ENCODE measurements at places on chromosomes 6 and 20.

DNA sequence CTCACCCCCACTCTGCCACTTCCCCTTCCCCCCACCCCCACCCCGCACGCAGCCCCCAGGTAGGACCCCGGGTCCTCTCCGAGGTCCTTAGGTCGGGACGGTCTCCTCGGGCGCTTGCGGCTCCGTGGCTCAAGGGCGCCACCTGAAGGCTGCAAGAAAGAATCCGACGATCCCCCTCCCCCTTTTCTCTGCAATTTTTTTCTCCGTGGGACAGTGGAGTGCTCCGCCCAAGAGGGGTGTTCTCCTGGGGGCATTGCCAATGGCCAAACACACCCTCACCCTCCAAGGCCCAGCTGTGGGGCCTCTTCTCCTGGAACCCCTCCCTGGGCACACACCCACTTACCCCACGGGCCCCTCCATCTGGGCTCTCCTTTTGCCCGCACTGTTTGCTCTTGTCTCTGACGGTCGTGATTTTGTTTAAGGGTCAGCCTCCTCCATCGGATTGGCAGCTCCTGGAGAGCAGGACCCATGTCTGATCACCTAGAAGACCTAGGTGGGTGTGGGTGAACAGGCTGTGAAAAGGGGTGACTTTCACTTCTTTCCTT, 1.1 kb upstream of the TMEM74B start:
- peak; percentile 29 for DNase-seq

GRCh38 chr6:22208026-22208425, 88.8 kb downstream of the PRL start:
- no peak for DNase-seq

DNA sequence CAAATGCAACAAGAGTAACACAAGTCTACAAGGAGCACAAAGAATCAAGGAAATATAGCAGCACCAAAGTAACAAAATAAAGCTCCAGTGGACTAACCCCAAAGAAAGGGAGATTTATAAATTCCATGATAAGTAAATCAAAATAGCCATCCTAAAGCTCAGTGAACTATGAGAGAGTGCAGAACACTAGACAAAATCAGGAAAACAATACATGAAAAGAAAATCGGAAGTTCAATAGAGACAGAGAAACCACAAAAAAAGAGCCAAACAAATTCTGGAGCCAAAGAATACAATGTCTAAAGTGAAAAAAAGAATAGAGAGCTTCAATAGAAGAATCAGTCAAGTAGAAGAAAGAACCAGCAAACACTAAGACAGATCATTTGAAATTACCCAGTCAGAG, 247.3 kb upstream of the TENT5A start:
- DNase-seq, result no peak

DNA sequence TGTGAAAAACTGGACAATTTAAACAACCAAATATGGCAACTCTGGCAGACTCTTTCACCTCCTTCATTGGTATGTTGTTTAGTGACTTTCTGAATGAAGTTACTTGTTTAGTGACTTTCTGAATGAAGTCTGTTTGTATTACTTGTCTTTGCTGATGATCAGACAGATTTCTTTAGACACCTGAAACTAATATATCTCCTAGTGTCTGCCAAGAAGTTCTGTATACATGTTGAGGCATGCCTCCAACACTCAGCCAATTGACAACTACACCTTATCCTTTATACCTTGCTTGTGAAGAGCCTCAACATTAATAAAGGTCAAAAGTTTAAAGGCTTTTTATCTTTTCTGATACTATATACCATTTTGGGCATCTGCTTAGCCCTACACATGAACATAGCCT, 725.4 kb upstream of the EPHA7 start:
- no peak for DNase-seq

GRCh38 chr20:16191496-16191895, 381.8 kb downstream of the KIF16B start:
- DNase-seq, result no peak

- DNase-seq, result no peak
Observed at GRCh38 chr20:64052987-64053840, 3.8 kb upstream of the SOX18 start.

- no peak for DNase-seq
Observed at GRCh38 chr6:161748535-161749416, 474.9 kb upstream of the AGPAT4 start.

- DNase-seq, result no peak
Observed at GRCh38 chr6:109447878-109448555, 7.5 kb downstream of the SMPD2 start.

- peak; percentile 85 for DNase-seq
Observed at GRCh38 chr20:63941282-63942081, 14.7 kb downstream of the UCKL1 start.

- DNase-seq, result peak; percentile 13
Observed at GRCh38 chr6:16136621-16137450, 8.0 kb downstream of the MYLIP start.

GRCh38 chr6:157401734-157402338, 20.8 kb downstream of the ZDHHC14 start:
- no peak for DNase-seq

DNA sequence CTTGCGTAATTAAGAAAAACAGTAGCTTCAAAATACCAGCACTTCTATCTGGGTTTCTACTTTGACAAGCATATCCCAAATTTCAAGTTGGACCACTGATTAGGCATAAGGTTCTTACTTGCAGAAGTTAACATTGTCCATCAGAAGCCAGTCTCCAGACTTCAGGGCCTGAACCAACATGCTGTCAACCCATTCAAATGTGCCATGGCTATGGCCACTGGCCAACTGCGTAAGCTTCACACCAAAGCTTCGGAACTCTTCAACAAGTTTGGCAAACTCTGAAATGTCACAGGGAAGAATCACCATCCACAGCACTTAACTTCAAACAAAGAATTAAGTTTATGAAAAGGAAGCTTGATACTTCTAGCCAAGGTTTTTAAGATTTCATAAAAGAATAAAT, 78.0 kb upstream of the LYRM2 start:
- no peak for DNase-seq

DNA sequence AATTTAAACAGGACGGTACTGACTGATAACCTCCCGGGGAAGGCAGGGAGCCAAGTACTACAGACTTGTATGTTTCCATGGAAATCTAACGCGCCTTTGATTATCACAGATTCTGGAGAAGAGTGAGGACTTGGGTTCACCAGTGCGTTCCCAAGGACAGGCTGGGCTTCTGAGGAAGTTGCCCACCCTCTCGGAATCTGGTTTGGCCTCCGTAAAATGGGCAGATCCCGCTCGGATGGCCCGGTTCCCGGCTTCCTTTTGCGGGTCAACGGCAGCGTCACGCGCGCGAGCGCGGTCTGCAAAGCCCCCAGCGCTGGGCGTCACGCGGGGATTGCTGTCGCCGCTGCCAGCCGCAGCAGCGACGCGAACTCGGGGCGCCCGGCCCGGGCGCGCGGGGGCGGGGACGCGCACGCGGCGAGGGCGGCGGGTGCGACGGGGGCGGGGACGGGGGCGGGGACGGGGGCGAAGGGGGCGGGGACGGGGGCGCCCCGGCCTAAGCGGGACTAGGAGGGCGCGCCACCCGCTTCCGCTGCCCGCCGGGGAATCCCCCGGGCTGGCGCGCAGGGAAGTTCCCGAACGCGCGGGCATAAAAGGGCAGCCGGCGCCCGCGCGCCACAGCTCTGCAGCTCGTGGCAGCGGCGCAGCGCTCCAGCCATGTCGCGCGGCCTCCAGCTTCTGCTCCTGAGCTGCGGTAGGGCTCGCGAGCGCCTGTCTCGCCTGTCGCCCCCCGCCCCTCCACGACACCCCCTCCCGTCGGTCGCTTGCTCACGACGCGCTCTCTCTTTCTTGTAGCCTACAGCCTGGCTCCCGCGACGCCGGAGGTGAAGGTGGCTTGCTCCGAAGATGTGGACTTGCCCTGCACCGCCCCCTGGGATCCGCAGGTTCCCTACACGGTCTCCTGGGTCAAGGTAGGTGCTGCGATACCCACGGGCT, at the start of gene CD83:
CD83 (plus strand) TSS at position 615 of the 933 bp plus-strand sequence; CDS start at position 655, 40 bp downstream.
- peak; percentile 94 for DNase-seq

DNA sequence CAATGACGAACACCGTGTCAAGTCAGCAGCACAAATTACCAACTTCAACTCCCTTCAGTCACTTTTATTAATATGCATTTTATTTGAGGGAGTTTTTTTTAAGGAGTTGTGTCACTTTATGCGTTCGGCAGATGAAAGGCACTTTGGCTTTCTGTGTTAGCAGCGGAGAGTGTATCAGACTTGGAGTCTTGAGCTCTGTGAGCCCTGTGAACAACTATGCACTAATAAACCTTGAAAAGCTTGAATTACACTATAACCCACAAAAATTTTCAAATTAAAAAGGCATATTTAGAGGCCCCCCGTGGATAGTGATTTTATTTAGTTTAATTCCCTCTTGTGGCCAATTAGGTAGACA, 335.3 kb upstream of the NT5E start:
- no peak for DNase-seq

DNA sequence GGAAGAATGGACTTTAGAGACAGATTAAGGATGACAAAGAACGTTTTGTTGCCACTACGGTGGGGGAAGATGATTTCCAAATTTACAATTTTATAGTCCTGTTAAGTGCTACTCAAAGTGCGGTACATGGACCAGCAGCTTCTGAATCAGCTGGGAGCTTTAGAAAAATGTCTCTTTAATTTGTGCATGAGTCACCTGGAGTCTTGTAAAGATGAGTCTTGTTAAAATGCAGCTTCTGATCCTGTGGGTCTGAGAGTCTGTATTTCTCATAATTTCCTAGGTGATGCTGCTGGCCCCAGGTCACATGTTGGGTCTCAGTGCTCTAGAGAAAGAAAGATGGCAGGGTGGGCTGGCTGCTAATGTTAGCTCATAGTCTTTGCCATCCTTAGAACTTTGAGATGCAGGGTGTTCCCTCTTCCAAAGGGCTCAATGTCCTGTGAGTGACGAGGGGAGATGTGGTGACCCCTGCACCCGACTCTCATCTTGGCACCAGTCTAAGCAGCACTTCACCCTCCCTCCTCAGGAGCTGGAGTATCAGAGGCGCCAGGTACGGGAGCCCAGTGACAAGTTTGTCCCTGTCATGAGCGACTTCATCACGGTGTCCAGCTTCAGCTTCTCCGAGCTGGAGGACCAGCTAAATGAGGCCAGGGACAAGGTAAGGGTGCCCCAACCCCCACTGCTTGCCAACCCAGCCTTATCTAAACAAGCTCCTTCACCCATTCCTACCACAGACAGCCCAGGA, 34.5 kb downstream of the MOCS1 start:
- no peak for DNase-seq

- no peak for DNase-seq
Observed at GRCh38 chr6:109672175-109672574, 18.8 kb downstream of the AK9 start.

GRCh38 chr6:144778773-144779492, 493.8 kb downstream of the UTRN start:
- DNase-seq, result no peak

DNA sequence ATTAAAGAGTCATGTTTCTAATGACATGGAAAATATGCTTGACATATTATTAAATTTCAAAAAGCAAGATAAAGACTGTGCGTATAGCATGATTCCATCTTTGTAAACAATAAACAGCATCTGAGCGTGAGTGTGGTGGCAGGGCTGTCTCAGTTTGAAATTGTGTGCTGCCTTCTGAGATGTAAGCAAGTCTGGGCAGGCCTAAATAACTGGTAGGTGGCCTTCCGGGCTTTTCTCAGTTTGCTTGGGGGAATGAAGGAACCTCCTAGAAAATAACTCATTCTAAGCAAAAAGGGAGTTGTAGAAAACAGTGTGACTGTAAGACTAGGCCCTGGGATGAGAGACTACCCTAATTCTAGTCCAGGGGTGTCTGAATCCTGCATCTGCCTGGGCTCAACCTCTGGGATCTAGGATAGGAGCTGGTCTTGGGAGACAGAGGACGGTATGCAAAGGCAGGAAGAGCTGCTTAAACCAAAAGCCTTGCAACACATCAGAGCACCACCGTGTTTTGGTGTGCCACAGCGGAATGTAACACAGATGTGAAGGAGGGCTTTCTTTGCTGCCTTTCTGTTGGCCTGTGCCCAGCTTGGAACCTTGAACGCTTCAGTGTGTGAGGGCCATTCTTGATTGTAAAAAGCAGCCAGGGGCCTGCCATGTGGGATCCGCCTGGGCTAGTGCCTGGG, 63.5 kb upstream of the L3MBTL3 start:
- DNase-seq, result no peak

- no peak for DNase-seq
Observed at GRCh38 chr20:55667955-55668354, 337.4 kb downstream of the CBLN4 start.

- DNase-seq, result no peak
Observed at GRCh38 chr6:37783856-37784584, 35.5 kb upstream of the ZFAND3 start.

DNA sequence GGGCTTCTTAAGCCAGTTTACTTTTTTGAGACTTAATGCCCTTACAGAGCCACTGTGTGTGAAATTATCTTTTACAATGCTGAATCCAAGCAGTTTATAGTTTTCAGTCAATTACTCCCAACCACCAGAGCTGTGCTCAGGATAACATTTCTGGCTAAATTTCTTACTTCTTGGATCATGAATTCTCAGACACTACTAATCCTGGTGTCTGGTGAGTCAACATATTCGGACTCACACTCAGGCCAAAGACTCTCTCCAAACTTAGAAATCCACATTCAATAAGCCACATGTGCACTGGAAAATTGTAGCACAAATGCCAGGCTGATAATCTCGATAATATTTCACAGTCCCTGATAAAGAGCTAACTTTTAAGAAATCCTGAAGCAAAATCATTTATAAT, 49.0 kb downstream of the PTPRT start:
- no peak for DNase-seq

GRCh38 chr6:100347901-100348550, 116.7 kb downstream of the SIM1 start:
- DNase-seq, result no peak

- DNase-seq, result no peak
Observed at GRCh38 chr20:53550280-53551187, 43.1 kb downstream of the ZNF217 start.

DNA sequence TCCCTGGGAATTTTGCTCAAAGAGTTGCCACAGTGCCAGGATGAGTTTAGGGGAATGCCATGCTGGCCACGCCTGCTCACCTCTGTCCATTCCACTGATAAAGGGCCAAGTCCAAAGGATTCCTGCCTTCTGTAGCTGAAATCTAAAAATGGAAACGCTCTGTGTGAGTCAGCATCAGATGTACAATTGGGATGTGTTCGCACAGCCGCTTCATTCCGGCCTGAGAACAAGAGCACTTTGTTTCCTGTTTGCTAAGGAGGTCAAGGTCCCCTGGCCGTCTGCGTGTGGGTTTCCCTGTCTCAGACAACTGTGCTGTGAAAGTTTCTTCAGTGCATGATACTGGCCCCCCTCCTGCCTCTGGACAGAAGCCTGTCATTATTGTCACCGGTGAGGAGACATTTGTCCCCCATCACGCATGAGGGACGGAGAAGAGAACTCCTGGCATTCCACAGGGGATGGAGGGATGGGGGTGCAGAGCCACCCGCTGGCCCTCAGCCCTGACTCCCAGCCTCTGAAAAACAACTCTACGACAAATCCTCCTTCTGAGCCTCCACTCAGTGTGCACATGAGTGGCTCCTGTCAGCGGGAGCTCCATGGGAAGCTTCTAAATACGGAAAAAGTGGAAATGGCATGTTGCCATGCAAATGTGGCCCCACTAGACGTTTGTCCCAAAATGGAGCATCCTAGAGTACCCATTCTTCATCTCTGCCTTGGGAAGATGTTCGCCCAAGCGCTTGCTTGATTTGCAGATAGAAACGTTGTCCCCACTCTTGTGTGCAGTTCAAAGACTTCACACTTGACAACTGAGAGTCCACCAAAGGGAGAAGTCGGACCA, 143.5 kb upstream of the AFDN start:
- DNase-seq, result no peak

GRCh38 chr6:163554663-163555062, 140.1 kb downstream of the QKI start:
- peak; percentile 42 for DNase-seq
